Fibroblast of skin of back (primary cell): ENCODE measurements at places on chromosomes 16 and 17.

DNA sequence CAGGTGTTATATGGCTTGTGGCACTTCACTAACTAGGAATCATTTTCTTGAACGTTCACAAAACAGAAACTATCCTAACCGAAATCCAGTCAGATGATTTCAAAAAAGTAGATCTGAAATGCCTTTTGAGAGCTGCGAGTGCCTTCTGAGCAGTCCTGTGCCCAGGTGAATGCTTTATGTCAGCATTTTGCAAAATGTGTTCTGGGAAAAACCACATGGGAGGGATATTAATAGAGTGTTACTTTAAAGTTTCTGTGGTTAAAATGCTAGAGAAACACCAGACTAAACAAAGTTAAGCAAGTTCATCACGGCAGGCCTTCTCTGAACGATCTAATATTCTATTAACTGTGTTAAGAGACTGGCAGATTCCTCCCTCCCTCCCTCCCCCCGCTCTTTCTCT is 15.8 kb upstream of the RGS9 start:
- DNase-seq: no peak

GRCh38 chr16:23016368-23016767 is 132.9 kb downstream of the USP31 start:
- DNase-seq: no peak

DNA sequence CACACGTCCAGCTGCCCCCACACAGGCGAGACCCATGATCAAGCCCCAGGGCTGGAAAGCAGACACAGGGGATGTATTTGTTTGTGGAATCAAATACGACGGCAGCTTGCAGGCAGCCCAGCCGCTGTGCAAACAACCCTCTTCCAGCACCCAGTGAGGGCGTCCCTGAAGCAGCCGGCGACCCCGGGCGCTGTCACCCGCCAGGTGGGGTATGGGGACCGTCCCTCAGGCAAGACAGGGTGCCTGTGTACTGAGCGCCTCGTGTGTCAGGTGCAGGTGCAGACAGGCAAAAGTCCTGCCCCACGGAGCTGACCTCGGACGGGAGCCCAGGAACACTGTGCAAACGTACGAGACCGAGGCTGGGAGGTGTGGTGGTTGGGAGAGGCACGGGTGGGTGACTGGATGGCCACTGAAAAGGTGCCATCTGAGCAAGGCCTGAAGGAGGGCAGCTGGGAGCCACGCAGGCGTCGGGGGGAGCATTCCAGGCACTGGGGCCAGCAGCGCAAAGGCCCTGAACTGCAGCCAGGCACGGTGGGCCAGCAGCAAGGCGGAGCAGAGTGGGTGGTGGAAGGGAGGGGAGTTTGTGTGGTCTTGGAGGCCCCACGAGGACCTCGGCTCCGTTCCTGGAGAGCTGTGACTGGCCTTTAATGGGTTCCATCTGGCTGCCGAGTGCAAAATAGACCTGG is 48.5 kb downstream of the CBFA2T3 start:
- DNase-seq: no peak

DNA sequence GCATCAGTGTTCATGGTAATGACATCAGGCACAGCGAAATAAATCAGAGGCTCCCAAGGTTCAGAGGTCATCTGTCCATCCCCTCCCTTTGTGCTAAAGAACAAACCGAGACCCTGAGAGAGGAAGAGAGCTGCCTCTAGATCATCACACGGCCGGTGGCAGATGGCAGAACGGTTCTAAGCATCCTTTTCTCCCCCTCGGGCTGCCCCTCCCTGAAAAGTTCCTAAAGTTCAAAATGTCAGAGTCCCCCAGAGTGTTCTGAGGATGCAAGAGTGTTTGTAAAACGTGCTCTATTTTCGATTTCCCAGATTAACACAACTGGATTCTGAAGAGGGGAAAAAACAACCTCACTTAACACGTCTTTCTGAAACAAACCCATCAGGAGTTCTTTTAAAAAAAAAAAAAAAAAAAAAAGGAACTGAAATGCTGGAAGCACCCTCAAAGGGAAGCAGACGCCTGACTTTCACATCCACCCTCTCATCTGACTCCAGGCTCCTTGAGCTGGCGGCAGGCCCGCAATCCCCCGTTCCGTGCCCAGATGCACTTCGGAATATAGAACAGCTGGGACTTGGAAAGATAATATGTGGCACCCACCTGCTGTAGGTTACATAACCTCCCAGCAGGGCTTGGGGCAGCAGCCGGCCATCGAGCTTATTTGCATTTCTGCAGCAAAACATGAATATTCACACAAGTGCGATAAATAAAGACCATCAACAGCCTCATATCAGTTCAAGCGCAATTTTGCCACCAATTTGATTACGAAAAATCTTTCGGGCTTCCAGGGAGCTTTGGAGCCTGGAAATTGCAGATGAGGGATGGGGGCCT is 115.5 kb upstream of the SMURF2 start:
- no peak for DNase-seq

GRCh38 chr17:1914661-1915083 is 84.9 kb downstream of the RPA1 start:
- DNase-seq: no peak

GRCh38 chr16:48487287-48487686 is 102.1 kb upstream of the SIAH1 start:
- no peak for DNase-seq

- DNase-seq: no peak
These were observed 7.8 kb downstream of the TRAF7 start for GRCh38 chr16:2163211-2163881.

GRCh38 chr17:73991260-73991659 is 212.2 kb upstream of the RPL38 start:
- DNase-seq: no peak

DNA sequence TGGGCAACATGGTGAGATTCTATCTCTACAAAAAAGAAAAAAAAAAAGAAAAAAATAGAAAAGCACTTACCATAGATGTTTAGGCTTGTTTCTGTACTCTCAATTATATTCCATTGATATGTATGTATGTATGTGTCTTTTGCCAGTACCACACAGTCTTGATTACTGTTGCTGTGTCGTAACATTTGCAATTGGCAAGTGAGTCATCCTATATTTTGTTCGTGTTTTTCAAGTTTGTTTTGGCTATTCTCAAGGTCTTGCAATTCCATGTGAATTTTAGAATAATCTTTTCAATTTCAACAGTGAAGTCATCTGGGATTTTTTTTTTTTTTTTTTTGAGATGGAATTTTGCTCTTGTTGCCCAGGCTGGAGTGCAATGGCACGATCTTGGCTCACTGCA is 19.3 kb downstream of the SPECC1 start:
- no peak for DNase-seq

DNA sequence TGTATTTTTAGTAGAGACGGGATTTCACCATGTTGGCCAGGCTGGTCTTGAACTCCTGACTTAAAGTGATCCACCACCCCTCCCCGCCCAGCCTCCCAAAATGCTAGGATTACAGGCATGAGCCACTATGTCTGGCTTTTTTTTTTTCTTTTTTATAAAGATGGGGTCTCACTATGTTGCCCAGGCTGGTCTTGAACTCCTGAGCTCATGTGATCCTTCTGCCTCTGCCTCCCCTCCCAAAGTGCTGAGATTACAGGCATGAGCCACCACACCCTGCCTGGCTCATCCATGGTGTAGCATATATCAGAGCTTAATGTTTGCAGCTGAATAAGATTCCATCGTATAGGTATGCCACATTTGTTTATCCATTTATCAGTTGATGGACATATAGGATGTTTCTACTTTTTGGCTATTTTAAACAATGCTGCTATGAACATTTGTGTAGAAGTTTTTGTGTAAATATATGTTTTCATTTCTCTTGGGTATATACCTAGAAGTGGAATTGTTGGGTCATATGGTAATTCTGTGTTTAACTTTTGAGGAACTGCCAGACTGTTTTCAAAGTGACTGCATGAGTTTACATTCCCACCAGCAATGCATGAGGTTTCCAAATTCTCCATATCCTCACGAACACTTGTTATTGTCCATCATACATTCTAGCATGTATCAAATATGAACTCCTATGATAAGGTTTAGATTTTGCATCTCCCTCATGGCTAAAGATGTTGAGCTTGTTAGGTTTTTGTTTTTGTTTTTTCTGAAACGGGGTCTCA is 55.7 kb upstream of the HAS3 start:
- peak; percentile 77 for DNase-seq

DNA sequence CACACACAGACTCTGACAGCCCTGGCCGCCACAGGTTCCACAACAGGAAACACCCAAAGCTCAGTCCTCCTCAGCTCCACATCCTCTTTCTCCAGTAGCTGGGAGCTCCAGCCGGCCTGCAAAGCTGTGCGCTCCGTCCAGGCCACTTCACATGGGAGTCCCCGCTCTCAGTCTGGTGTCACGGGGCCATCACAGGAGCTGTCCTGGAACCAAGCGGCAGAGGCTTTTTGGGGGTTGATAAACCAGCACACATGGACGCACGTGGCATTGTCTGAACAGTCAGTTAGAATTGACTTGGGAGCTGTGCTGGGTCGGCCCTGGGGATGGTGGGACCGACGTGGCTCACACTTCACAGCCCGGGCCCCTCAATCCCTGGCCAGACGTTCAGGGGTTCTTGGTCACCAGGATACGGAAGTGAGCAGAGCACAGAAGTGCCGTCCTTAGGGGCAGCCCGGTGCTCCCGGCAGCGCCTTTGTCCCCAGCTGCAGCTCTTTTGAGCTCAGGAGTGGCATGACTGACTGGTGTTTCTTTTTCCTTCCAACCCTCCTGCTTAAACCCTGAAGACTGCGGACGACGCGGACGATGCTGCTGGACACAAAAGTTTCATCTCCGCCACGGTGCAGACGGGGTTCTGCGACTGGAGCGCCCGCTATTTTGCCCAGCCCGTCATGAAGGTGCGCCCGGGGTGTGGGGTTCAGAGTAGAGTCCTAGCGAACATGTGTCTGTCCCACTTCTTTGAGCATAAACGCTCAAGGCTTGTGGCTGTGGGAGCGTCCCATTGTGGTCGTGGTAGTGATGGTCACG is 66.6 kb upstream of the CHMP6 start:
- DNase-seq: no peak

DNA sequence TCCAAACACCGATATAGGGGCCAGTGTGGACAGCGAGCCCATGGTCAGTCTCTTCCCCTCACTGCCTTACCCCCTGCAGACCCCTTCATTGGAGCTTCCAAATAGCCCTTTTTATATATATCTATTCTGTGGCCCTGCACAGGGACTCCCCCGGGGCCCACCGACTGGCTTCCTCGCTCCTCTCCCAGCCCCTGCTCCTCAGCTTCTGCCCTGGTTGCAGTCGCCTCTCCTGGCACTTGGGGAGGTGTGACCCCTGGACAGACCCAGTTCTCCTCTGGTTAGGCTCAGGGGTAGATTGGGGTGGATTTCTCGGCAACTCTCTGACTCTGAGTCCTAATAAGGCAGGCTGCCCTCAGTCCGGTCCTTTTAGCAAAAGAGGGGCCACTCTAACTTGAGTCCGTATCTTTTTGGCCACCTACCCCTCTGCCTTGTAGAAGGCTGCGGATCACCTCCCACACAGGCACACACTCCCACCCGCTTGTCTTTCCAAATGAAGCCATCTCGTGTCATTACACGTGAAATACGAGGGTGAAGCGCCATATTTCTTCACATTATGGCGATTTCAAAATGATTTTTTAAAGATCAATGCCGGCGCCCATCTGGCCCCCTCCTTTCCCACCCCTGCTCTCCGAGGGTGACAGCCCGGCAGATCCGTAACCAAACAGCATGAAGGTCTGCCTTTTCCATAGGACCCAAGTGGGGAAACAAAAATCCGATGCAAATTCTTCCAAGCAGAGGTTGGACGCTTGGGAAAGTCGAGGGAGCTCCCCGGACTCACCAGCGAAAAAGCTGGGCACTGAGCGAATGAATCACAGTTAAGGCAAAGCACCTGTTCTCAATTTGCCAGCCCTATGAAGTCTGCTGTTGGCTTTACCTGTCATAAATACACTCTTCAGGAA is 1.7 kb upstream of the HOXB9 start:
- no peak for DNase-seq

GRCh38 chr16:71724320-71724751 is at the start of gene PHLPP2:
Gene PHLPP2, minus strand, starts transcription at chr16:71724701. Its CDS starts 9,906 bp downstream, at chr16:71714795.
- DNase-seq: no peak

DNA sequence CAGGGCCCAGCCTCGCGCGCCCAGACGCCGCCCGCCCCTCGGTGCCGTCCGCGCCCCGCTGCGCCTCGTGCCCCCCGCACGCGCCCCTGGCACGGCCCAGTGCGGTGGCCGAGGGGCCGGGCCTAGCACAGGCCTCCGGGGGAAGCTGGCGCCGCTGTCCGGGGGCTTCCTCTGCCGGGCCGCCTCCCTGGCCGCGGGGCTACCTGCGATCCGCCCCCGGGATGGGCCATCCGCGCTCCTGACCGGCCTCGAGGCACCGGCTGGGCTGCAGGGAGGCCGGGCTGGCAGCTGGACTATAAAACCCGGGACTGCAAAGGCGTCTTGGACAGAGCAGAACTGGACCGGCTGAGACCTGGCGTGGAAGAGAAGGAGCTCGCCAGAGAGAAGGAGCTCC is 783 bp downstream of the BHLHA9 start:
- DNase-seq: no peak

GRCh38 chr17:48615047-48615962 is at the start of gene HOXB8:
Gene HOXB8, minus strand, starts transcription at chr17:48615292. Its CDS starts 588 bp downstream, at chr17:48614704.
- no peak for DNase-seq

GRCh38 chr17:4108397-4108796 is 34.4 kb downstream of the ZZEF1 start:
- DNase-seq: no peak

- DNase-seq: no peak
These were observed 8.6 kb downstream of the ZNF750 start for GRCh38 chr17:82831041-82831817.

- DNase-seq: no peak
These were observed 163.5 kb downstream of the RAB11FIP4 start for GRCh38 chr17:31554930-31555329.

GRCh38 chr17:42623732-42624596 is 14.5 kb downstream of the TUBG1 start:
- DNase-seq: no peak

DNA sequence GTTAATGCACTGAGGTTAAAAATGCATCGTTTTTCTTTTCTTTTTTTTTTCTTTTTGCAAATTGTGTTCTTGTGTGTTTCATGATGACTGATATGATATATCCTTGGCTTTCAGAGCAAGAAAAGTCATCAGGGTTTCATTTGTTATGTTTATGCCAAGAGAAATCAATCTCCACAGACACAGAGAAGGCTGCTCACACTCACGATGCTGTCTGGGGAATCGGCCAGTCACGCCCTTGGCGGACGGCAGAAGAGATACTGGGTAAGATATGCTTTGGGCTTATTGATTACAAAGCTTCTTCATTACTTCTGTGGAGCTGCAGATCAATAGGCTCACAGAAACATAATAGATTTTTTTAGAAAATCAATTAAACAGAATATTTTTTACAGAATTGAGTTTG is 42.2 kb upstream of the TNRC6C start:
- DNase-seq: no peak

DNA sequence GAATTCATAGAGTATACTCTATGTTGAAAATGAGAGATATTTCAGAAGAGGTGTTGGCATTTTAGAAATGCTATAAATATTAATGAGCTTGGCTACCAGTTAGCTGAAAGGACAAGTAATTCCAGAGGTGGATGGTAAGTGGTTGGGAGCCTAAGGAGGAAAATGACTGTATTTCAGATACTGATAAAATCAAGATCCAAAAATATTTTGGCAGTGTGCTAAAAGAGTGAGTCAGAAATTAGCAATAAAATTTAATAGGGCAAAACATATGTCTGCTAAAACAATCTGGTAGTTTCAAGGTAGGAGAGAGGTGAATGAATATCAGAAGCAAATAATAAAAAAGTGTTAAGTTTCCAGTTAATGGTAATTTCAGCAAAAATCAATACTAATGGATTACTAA is 1287.9 kb downstream of the CDH8 start:
- DNase-seq: no peak
